ENCODE measurements at places on chromosomes 16 and 17. TPM values are rescaled to one million over a fixed set of nuclear protein-coding genes. Genes with fewer than 3 reads are reported as not detected.

Gene MFAP4
- polyA plus RNA-seq, result 349 TPM

DNA sequence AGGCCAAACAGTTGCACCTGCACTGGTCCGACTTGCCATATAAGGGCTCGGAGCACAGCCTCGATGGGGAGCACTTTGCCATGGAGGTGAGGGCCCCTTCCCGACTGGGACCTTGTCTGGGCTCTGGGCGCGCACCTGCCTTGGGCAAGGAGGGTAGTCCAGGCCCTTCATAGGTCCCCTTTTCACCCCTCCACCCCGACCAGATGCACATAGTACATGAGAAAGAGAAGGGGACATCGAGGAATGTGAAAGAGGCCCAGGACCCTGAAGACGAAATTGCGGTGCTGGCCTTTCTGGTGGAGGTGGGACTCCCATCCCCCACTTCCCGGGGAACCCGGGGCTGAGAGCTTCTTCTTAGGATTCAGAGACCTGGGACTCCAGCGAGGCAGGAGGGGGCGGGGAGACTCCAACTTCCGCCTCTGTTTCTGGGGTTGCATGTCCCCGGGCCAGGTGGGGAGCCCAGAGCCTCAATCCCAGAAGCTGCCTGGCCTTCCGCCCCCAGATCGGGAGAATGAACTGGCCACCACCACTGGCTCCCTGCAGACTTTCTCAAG, 7.8 kb downstream of the CA4 start:
- DNase-seq, result no peak

Gene KRT32
- polyA plus RNA-seq, result not detected

DNA sequence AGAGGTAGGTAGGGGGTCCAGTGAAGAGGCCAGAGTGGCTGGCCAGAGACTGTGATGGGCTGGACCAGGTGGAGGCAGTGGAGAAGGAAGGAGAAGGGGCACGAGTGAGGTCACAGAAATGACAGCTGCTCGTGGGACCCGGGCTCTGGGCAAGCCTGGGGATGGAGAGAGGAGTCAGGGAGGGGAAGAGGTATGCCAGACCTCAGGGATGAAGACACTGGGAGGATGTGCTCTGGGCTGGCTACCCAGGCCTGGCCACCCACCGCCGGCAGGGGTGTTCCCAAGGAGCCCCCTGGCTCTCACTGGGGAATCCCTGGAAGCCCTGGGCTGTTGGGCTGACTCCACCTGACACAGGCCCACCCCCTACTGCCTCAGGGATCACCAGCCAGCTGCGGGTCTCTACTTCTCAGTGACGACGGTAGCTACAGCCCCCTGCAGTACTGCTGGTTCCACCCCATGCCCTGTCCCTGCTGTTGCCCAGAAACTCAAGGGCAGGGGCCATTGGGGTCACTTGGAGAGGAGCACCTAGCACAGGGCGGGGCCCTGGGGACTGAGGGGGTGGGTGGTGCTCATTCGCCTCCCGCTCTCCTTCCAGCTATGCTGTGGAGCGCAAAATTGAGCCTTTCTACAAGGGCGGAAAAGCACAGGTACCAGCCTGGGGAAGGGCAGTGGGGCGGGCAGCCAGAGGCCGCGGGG, 1.8 kb downstream of the TBL3 start:
- DNase-seq, result no peak

GRCh38 chr17:21212826-21213637, 929 bp downstream of the TMEM11 start:
- no peak for DNase-seq

- DNase-seq, result no peak
These were observed 84.8 kb downstream of the IRF8 start for GRCh38 chr16:85983606-85984230.

DNA sequence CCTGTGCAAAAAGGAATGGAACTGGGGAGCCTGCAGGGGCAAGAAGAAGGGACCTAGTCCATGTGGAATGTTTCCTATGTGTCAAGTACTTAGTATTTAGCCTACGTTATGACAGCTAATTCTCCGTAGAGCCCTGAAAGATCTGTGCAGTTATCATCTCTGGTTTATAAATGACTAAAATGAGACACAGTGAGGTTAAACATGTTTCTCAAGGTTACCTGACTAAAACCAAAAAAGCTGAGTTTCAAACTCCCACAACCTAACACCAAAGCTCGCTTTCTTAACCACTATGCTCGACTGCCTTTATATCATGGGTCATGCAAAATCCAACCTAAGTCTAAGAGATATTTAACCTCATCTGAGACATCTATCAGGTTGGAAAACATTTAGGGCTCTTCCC, 53.3 kb upstream of the CCL2 start:
- no peak for DNase-seq

- DNase-seq, result no peak
These were observed 116.7 kb upstream of the CES5A start for GRCh38 chr16:55991843-55992242.

DNA sequence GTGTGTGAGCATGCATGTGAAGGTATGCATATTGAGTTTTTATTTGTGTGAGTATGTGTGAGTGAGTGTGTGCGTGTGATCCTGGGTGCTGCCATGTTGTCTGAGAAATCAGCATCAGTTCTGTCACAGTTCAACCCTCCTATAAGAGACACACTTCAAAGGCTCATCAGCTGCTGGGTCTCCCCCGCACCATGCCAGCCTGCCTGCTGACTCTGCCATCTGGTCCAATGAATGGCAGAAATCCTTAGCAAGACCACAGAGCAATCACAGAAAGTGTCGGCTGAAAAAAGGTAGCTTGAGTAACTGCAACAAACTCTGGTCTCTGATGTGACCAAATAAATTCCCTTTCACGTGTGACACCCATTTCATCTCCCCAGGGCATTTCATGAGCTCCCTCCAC, 381.8 kb upstream of the MAF start:
- no peak for DNase-seq

GRCh38 chr17:8754890-8755289, 3.5 kb downstream of the SPDYE4 start:
- no peak for DNase-seq

- no peak for DNase-seq
These were observed 485.4 kb downstream of the KCNJ2 start for GRCh38 chr17:70654706-70655105.

- no peak for DNase-seq
These were observed 1387.9 kb downstream of the CDH8 start for GRCh38 chr16:60648290-60648689.

- no peak for DNase-seq
These were observed 11.8 kb downstream of the GPRC5C start for GRCh38 chr17:74443516-74444296.

Gene CD300A
- 1.3 TPM for polyA plus RNA-seq

Gene SCNN1B
- polyA plus RNA-seq, result 13.3 TPM

Gene PRSS27
- 2.1 TPM for polyA plus RNA-seq

DNA sequence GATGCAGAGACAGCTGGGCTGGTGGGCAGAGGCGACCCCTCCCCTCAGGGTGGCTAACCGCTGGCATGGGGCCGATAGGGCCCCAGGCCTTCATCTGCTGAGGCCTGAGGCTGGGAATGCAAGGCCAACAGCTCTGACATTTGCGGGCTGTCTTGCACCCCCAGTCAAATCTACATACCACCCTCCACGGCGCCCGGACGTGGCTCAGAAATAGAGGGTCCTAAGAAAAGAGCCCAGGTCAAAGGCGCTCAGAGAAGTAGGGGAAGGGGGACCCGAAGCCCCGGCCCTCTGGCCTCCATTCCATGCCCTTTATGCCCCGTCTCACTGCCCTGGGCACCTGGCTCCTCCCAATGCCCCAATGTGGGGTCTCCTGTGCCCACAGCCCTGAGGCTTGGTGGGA, 142.3 kb downstream of the C16orf78 start:
- DNase-seq, result no peak

DNA sequence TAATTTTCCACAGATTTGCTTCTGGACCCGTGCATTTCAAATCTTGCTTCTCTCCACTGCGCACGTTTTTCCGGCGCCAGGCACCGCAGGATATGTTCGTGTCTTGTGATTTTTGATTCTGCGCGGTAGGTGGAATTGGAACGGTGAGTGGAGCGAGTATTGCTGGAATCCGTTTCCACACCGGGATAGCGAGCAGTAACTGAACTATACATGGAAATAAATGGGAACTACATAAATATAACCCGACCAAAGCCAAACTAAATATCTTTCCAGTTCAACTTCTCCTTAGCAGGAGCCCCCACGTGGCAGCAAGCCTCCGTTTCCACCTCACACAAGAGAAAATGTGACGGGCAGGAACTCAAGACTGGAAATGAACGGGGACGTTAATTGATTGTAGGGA, 154.0 kb downstream of the SEC14L1 start:
- no peak for DNase-seq

GRCh38 chr17:76527430-76528111, 9.9 kb downstream of the CYGB start:
- DNase-seq, result no peak

Gene SSTR5
- polyA plus RNA-seq, result 0.33 TPM

DNA sequence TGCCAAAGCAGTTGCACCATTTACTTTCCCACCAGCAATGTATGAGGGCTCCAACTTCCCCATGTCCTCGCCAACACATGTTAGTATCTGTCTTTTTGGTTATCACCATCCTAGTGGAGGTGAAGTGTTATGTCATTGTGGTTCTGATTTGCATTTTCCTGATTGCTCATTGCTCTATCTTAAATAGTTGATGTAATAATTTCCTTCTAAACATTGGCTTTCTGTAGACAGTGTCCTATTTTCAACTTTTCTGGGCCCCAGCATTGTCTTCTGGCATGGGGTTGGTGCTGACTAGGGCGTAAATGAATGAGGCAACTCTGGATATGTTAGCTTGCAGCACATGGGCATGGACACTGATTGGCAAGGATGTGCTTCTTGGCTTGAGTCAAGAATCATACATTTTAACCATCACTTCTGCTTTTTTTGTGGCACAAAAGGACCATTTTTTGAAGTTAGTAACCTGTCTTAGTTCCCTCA, 25.1 kb downstream of the PLCG2 start:
- no peak for DNase-seq

All from left renal cortex interstitium (tissue), 4 donors.